ENCODE measurements at places on chromosomes 16 and 17. TPM values are rescaled to one million over a fixed set of nuclear protein-coding genes. Genes with fewer than 3 reads are reported as not detected.

BCAR1 gene
- total RNA-seq = 52.8 TPM

CA5A gene
- total RNA-seq = not detected

KRTAP1-1 gene
- 0.87 TPM for total RNA-seq

HIC1 gene
- total RNA-seq = 107 TPM

CCL17 gene
- total RNA-seq = not detected

ZNF750 gene
- total RNA-seq = not detected

HOXB3 gene
- 3.0 TPM for total RNA-seq

SLC5A10 gene
- total RNA-seq = not detected

BIRC5 gene
- 41.4 TPM for total RNA-seq

MFAP4 gene
- total RNA-seq = 4.8 TPM

ALOXE3 gene
- 0.25 TPM for total RNA-seq

MAF gene
- 14.9 TPM for total RNA-seq

ODAD4 gene
- 1.3 TPM for total RNA-seq

PERCC1 gene
- total RNA-seq = not detected

VPS35 gene
- total RNA-seq = 177 TPM

SNX20 gene
- total RNA-seq = not detected

SARM1 gene
- total RNA-seq = 7.2 TPM

RNF112 gene
- total RNA-seq = 2.1 TPM

KRT31 gene
- total RNA-seq = not detected

TBC1D26 gene
- total RNA-seq = under 0.01 TPM

SMIM5 gene
- not detected for total RNA-seq

SCNN1G gene
- total RNA-seq = not detected

SLC12A3 gene
- total RNA-seq = not detected

GJD3 gene
- total RNA-seq = 0.87 TPM

ZNF778 gene
- total RNA-seq = 11.7 TPM

MRPL12 gene
- 8.6 TPM for total RNA-seq

NPIPB9 gene
- total RNA-seq = 4.1 TPM

CCL4L2 gene
- not detected for total RNA-seq

NETO2 gene
- total RNA-seq = 9.6 TPM

KRT15 gene
- 15.3 TPM for total RNA-seq

VMO1 gene
- total RNA-seq = 0.11 TPM

CDC6 gene
- total RNA-seq = 41.8 TPM

CPNE7 gene
- 27.7 TPM for total RNA-seq

LRRC3C gene
- total RNA-seq = not detected

OR3A3 gene
- total RNA-seq = 0.33 TPM

CAPNS2 gene
- 0.87 TPM for total RNA-seq

ESRP2 gene
- 0.12 TPM for total RNA-seq

Data from uterine smooth muscle cell (primary cell).